Tibial artery (tissue), 4 donors: ENCODE measurements at places on chromosomes 5 and 9.

GRCh38 chr5:41649659-41650058 lies 139.3 kb upstream of the PLCXD3 start:
- peaks cover 24% of the 10 kb centered on the region for H3K4me1 ChIP-seq
- no peak overlapping the region for H3K4me3 ChIP-seq
- H3K36me3 ChIP-seq = no peaks in the 10 kb centered on the region
- no peak overlapping the region for H3K27ac ChIP-seq
- no peaks in the 10 kb centered on the region for H3K27me3 ChIP-seq
- DNase-seq = no peak

GRCh38 chr5:125503946-125504345 lies 757.5 kb upstream of the ZNF608 start:
- peaks cover 5% of the 10 kb centered on the region for H3K4me1 ChIP-seq
- no peaks in the 10 kb centered on the region for H3K27me3 ChIP-seq
- no peak overlapping the region for H3K27ac ChIP-seq
- H3K36me3 ChIP-seq = no peaks in the 10 kb centered on the region
- no peak for DNase-seq
- no peak overlapping the region for H3K4me3 ChIP-seq

- H3K36me3 ChIP-seq = no peaks in the 10 kb centered on the region
- DNase-seq = no peak
- no peak overlapping the region for H3K27ac ChIP-seq
- H3K4me1 ChIP-seq = no peaks in the 10 kb centered on the region
- H3K27me3 ChIP-seq = no peaks in the 10 kb centered on the region
- H3K4me3 ChIP-seq = no peak overlapping the region
These were observed 286.3 kb upstream of the PAPPA start for GRCh38 chr9:115867326-115867725.

DNA sequence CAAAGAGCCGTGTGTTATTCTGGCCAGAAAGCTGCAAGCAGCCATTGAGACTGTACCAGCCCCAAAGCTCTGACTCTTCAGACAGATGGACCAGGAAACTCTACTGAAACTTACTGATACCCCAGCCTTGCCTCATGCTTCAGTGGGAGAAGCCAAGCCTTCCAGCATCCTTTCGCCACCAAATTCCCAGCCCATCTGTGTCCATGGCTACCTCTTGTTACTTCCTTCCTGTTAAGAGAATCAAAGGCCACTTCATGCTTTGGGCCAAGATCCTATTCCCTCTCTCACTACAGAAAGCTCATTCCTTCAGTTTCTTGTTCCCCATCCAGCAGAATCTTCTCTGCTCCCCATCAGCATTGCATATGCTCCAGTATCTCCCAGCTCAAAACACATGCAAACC lies 46.9 kb upstream of the FREM1 start:
- DNase-seq = no peak
- no peaks in the 10 kb centered on the region for H3K4me1 ChIP-seq
- no peaks in the 10 kb centered on the region for H3K27me3 ChIP-seq
- H3K27ac ChIP-seq = no peak overlapping the region
- no peak overlapping the region for H3K4me3 ChIP-seq

GRCh38 chr9:70603020-70603411 lies 188.6 kb upstream of the KLF9 start:
- H3K27ac ChIP-seq = peak overlapping the region; percentile 95
- no peaks in the 10 kb centered on the region for H3K27me3 ChIP-seq
- DNase-seq = no peak
- H3K4me3 ChIP-seq = no peak overlapping the region
- H3K36me3 ChIP-seq = no peaks in the 10 kb centered on the region
- peaks cover 31% of the 10 kb centered on the region for H3K4me1 ChIP-seq

DNA sequence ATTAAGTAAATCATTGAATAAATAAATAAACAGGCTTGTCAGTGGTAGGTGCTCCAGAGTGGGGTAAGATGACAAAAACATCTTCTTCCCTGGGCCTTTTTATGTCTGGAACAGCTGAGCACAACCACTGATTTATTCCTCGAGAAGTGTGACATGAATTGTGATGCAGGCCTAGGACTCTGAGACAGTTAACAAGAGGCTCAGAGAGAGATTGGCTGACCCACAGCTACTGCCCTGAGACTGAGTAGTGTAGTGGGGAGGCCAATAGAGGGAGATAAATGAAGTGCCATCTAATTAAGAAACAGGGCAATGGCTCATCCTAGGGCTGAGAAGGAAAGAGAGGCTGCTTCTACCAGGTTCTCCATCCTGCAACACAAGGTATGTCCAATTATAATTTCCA lies 369.3 kb upstream of the TRPC7 start:
- H3K27ac ChIP-seq = no peak overlapping the region
- no peak overlapping the region for H3K4me3 ChIP-seq
- no peaks in the 10 kb centered on the region for H3K4me1 ChIP-seq
- no peaks in the 10 kb centered on the region for H3K36me3 ChIP-seq

DNA sequence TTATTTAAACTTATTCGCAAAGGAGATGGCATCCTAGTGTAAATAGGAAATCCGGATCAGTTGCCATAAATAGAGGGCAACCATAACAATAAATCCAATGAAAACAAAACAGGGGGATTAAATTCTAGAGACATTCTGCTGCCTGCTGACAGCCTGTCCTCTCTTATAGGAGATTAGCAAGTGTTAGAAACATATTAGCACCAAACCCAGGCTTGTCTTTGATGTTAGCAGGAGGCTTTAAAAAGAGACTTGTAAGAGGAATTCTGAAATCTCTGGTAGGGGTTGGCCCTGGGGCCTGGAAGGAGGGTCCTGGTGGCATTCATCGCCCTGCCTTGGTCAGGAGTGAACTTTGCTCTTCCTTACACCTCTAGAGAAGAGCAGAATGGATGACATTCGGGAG lies 21.6 kb downstream of the NDST1 start:
- peaks cover 42% of the 10 kb centered on the region for H3K4me1 ChIP-seq
- no peak for DNase-seq
- peak overlapping the region; percentile 59 for H3K27ac ChIP-seq
- H3K27me3 ChIP-seq = no peaks in the 10 kb centered on the region
- no peak overlapping the region for H3K4me3 ChIP-seq

DNA sequence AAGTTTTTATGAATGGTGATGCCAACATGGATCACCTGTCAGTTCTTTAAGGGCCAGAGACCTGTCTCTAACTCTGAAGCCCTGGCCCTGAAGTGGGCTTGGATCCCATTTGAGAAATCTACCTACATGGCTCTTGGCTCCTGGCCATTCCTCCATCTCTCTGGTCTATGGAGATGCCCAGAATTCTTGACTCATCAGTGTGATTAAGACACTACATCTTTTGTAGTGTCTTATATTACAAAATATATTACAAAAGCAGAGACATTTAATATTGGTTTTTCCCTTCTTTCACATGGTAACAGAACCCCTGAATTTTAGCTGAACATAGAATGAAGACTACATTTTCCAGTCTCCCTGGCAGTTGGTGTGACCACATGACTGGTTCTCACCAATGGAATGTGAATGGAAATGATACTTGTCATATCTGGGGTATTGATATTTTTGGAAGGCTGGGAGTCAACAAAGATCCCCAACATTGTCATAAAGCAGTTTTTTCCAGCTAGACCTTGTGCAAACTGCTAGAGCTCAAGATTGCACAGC lies 198.3 kb downstream of the SREK1 start:
- H3K27ac ChIP-seq = no peak overlapping the region
- no peak for DNase-seq
- no peaks in the 10 kb centered on the region for H3K36me3 ChIP-seq
- H3K4me3 ChIP-seq = no peak overlapping the region

DNA sequence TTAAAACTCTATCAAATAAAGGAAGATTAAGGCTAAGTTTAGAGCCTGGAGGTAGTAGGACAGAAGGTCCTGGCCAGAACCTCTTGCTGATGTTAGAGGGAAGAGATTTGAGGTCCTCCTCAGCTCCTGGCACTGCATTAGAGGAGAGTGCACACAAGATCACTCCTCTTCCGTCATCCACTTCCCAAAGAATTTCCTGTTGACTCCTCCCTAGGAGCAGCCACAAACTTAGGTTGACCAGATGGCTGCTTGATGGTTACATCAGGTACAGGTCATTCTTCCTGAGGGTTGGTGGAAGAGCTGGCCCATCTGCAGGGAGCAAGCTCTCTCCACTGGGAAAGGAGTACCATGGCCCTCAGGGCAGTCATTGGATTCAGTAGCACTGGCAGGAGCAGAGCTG lies 93.9 kb upstream of the IL33 start:
- no peak overlapping the region for H3K27ac ChIP-seq
- no peaks in the 10 kb centered on the region for H3K27me3 ChIP-seq

- H3K27ac ChIP-seq = no peak overlapping the region
- no peak overlapping the region for H3K4me3 ChIP-seq
- H3K4me1 ChIP-seq = no peaks in the 10 kb centered on the region
These were observed 233.9 kb downstream of the ASTN2 start for GRCh38 chr9:117180896-117181445.

DNA sequence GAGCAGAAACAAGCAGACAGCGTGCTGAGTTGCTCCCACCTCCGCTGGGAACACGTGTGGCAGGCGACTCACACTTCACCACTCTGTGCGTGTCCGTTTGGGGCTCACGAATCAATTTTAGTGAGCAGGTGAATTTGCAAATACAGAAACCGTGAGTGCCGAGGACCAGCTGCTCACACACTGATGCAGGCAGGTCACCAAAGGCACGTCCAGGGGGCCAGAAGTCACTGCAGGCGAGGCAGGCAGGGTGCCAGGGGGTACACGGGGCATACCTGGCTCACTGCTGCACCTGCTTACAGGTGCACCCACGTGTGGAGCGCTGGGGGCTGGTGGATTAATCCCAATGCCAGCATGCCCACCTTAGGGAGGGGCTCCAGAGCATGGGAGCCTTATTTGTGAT lies 68.8 kb downstream of the ZNF354C start:
- H3K4me3 ChIP-seq = no peak overlapping the region
- no peak for DNase-seq
- H3K27ac ChIP-seq = no peak overlapping the region
- no peaks in the 10 kb centered on the region for H3K27me3 ChIP-seq

GRCh38 chr9:137851516-137852267 lies 25.9 kb upstream of the CACNA1B start:
- no peaks in the 10 kb centered on the region for H3K36me3 ChIP-seq
- H3K27ac ChIP-seq = no peak overlapping the region
- no peaks in the 10 kb centered on the region for H3K4me1 ChIP-seq
- H3K4me3 ChIP-seq = no peak overlapping the region
- H3K27me3 ChIP-seq = no peaks in the 10 kb centered on the region
- DNase-seq = no peak

GRCh38 chr9:99365233-99365980 lies 143.3 kb downstream of the SEC61B start:
- H3K27ac ChIP-seq = no peak overlapping the region
- H3K36me3 ChIP-seq = no peaks in the 10 kb centered on the region
- H3K4me1 ChIP-seq = peaks cover 37% of the 10 kb centered on the region
- DNase-seq = no peak
- peaks cover 7% of the 10 kb centered on the region for H3K27me3 ChIP-seq

GRCh38 chr9:17837965-17838364 lies 259.1 kb downstream of the SH3GL2 start:
- no peak for DNase-seq
- H3K27ac ChIP-seq = no peak overlapping the region
- H3K4me3 ChIP-seq = no peak overlapping the region
- H3K36me3 ChIP-seq = no peaks in the 10 kb centered on the region

GRCh38 chr9:91914404-91914803 lies 35.6 kb downstream of the ROR2 start:
- DNase-seq = no peak
- H3K27me3 ChIP-seq = no peaks in the 10 kb centered on the region
- no peak overlapping the region for H3K27ac ChIP-seq
- H3K36me3 ChIP-seq = no peaks in the 10 kb centered on the region
- no peak overlapping the region for H3K4me3 ChIP-seq
- no peaks in the 10 kb centered on the region for H3K4me1 ChIP-seq

DNA sequence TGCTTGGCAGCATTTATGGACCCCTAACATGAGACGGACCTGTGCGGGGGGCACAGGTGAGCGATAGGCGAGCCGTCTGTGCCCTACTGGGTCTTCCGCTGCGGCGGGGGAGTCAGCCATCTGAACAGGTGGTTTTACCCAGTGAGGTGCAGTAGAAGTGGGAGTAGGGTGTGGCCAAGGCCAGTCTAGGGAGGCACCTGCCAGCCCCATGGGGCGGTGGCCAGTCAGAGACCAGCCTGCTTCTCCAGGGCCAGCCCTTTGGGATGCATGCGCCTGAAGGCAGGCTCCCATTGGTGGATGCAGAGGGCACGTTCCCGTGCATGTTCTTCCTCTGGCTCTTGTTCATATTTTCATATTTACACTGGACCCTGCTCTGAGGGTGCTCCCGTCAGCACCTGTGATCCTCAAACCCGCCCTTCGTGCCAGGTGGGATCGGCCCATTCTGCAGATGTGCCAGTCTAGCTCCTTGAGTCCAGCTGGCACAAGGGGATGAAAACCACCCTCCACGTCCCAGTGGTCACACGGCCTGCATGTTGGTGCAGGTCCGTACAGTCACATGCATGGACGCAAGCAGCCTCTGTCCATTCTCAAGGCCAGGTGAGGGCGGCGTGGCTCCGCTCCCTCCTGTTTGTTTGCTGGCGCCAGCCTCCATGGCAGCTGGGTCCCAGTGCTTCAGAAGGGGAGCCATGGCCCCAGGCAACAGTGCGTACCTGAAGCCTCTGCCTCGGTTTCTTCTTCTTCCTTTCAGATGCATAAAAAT lies 9.0 kb downstream of the COL5A1 start:
- peaks cover 89% of the 10 kb centered on the region for H3K4me1 ChIP-seq
- H3K27me3 ChIP-seq = no peaks in the 10 kb centered on the region
- no peak for DNase-seq

GRCh38 chr5:128252756-128253155 lies 169.2 kb downstream of the SLC12A2 start:
- no peak overlapping the region for H3K27ac ChIP-seq
- H3K36me3 ChIP-seq = no peaks in the 10 kb centered on the region
- H3K4me1 ChIP-seq = no peaks in the 10 kb centered on the region
- H3K27me3 ChIP-seq = no peaks in the 10 kb centered on the region

- H3K27ac ChIP-seq = no peak overlapping the region
- no peak for DNase-seq
- no peaks in the 10 kb centered on the region for H3K36me3 ChIP-seq
- no peak overlapping the region for H3K4me3 ChIP-seq
These were observed 92.2 kb upstream of the ADAMTS19 start for GRCh38 chr5:129367883-129368282.

DNA sequence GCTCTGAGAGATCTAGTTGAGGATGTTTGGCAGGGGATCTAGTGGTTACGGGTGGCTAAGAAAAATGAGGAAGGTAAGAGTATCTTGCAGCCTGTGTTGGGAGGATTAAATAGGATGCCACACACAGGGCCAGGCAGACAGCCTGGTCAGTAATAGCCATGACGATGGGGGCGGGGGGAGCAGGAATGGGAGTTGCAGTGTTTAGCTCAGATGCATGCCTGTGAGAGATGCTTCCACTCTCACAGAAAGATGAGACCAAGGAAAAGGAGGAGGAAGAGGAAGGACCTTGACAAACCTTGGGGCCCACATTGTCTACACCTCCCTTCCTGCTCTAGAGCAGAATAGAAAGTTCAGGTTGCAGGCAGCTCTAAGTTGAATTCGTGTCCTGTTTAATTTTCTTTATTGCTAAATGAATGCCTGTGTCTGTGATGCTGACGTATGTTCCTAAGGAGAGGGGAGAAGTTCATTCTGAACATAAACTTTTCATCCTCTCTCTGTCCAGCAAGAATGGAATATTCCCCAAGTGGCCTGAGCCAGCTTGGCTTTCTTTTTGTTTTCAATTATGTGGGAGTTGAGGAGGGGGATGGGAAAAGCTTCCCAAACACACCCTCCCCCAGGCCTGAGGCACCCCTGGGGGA lies 28.7 kb downstream of the TGFBI start:
- DNase-seq = no peak
- peak overlapping the region; percentile 45 for H3K27ac ChIP-seq
- H3K36me3 ChIP-seq = peaks cover 18% of the 10 kb centered on the region
- H3K4me1 ChIP-seq = peaks cover 46% of the 10 kb centered on the region
- no peak overlapping the region for H3K4me3 ChIP-seq

- H3K27ac ChIP-seq = no peak overlapping the region
- peaks cover 5% of the 10 kb centered on the region for H3K36me3 ChIP-seq
These were observed 81.8 kb downstream of the NFIB start for GRCh38 chr9:14232111-14232510.
